ENCODE measurements at places on chromosomes 2 and 18. TPM values are rescaled to one million over a fixed set of nuclear protein-coding genes. Genes with fewer than 3 reads are reported as not detected.

- H3K36me3 ChIP-seq = no peaks in the 10 kb centered on the region
- H3K27ac ChIP-seq = no peak overlapping the region
- H3K27me3 ChIP-seq = peaks cover 4% of the 10 kb centered on the region
- peaks cover 3% of the 10 kb centered on the region for H3K4me1 ChIP-seq
These were observed 248.7 kb downstream of the RNF152 start for GRCh38 chr18:61643884-61644647.

DNA sequence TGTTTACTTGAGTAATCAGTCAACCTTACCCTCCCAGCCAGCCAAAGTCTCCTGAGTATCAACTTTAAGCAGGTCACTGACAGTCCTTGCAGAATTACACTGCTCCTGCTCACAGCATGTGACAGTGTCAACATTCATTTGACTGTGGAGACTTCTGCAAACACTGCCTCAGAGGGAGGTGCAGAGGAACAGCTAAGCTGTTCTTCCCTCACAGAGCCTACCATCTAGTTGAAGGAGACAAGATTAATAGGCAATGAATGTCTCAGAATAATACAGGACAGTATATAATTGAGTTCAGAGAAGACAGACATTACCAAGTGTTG lies 11.9 kb downstream of the SLC14A2 start:
- DNase-seq = no peak
- H3K27me3 ChIP-seq = peaks cover 12% of the 10 kb centered on the region
- H3K4me3 ChIP-seq = no peak overlapping the region
- no peak overlapping the region for H3K27ac ChIP-seq
- no peaks in the 10 kb centered on the region for H3K4me1 ChIP-seq

GRCh38 chr2:105032476-105032875 lies 5.4 kb upstream of the MRPS9 start:
- no peaks in the 10 kb centered on the region for H3K36me3 ChIP-seq
- H3K27ac ChIP-seq = no peak overlapping the region
- DNase-seq = no peak
- H3K27me3 ChIP-seq = peaks cover 3% of the 10 kb centered on the region

DNA sequence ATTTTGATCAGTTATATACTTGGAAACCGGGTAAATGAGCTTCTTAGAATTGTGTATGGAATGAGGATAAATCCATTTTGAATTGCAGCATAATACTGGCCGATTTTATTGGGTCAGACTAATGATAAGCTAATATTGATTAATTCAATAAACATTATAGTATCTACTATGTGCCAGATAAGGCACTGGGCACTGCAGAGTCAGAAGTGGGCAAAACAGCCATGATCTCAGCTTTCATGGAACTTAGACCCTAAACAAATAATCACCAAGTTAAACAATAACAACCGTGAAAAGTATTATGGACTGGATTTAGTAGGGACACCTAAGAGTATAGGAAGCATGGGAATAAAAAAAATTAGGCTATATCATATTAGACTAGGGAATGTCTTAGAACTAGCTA lies 297.0 kb upstream of the PKDCC start:
- DNase-seq = no peak
- no peaks in the 10 kb centered on the region for H3K4me1 ChIP-seq
- no peak overlapping the region for H3K4me3 ChIP-seq
- peaks cover 2% of the 10 kb centered on the region for H3K27me3 ChIP-seq
- no peaks in the 10 kb centered on the region for H3K36me3 ChIP-seq
- no peak overlapping the region for H3K27ac ChIP-seq

DNA sequence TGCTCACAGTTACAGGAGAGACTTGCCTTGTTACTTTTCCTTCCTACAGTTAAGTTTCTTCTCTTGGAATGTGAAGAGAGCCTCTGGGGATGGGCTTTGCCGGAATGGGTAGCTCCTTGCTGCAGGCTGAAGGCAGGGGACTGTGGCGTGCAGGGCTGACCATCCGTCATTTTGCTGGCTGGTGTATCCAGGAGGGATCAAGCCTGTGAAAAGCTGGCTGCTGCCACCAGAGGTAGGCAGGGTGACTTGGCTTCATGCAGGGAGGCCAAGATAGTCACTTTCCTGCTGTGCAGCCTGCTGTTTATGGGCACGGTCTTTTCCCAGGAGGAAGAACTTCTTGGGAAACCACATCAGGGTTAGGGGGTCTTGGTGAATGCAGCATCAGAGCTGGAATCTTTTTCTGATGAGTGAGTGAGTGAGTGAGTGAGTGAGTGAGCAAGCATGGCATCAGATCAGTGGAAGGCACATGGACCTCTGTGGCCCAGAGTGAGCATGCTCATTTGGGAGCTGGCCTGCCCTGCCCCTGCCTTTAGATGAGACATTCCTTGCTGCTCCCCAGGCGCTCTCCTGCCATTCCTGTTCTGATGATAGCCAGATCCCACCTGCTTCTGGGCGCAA lies 33.0 kb downstream of the FHOD3 start:
- no peaks in the 10 kb centered on the region for H3K36me3 ChIP-seq
- H3K4me1 ChIP-seq = no peaks in the 10 kb centered on the region
- no peak overlapping the region for H3K27ac ChIP-seq
- no peak overlapping the region for H3K4me3 ChIP-seq

DNA sequence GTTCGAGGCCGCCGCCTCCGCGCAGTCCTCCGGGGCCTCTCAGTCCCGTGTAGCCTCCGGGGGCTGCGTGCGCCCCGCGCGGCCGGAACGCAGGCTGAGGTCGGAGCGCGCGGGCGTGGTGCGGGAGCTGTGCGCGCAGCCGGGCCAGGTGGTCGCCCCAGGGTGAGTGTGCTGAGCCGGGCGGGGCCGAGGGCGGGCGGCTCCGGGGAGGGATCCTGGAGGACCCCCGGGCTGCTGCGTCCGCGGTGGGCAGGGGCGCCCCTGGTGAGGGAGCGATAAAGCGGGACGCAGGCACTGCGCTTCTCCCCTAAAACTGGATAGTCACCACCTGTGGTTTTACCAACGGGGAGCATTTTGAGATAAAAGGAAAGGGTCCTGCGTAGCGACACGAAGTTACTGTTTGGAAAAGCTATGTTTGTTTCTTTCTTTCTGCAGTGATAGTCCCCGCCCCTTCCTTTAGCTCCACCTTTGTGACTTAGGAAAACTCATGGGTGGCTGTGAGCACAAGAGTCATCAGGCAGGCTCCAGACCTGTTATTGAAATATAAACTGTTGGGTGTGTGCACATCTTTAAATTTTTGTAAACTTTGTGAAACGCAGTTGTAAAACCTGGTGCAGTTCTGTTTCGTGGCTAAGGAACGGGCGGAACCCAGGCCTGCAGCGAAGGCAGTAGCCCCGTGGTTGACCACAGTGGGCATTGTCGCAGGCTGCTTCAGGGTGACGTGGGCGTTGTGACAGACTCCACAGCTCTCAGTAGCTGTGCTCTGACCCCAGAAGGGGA lies 687 bp downstream of the CTDP1 start:
- H3K4me3 ChIP-seq = peak overlapping the region; percentile 82
- peaks cover 63% of the 10 kb centered on the region for H3K4me1 ChIP-seq
- H3K36me3 ChIP-seq = peaks cover 54% of the 10 kb centered on the region
- peak overlapping the region; percentile 89 for H3K27ac ChIP-seq
- no peaks in the 10 kb centered on the region for H3K27me3 ChIP-seq

- DNase-seq = no peak
- H3K27ac ChIP-seq = no peak overlapping the region
These were observed 93.9 kb upstream of the RAB12 start for GRCh38 chr18:8515142-8515865.

DNA sequence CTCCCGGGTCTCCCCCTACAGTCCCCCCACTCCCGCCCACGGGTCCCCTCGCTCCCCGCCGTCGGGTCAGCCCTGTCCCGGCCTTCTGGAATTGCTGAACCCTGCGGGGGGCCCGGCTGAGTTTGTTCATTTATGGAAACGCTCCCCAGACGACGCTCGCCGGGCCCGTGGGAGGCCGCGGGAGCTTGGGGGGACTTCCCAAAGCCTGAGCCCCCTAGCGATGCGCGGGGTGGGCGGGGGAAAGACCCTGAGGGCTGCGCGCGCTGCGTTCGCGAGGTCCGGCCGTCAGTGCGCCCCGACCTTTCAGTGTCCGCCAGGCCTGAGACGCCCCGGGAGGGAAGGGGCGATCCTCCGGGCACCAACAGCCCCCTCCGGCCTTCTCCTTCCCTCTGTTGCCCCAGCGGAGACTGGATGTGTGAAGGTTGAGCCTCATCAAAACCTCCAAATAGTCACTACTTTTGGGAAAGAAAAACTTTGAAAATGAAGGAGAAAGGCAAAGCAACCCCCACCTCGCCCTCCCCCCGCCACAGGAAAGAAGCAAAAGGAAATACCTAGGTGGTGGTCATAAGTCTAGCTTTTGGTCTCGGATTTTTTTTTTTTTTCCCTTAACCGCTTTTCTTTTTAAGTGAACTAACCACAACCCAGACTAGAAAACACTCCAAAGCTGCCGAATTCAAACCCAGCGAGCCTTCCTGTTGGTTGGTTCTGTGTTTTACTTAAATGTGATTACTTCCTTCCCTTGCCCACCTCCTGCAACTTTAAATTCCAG lies 509 bp upstream of the CYS1 start:
- H3K4me3 ChIP-seq = peak overlapping the region; percentile 64
- peaks cover 4% of the 10 kb centered on the region for H3K36me3 ChIP-seq

DNA sequence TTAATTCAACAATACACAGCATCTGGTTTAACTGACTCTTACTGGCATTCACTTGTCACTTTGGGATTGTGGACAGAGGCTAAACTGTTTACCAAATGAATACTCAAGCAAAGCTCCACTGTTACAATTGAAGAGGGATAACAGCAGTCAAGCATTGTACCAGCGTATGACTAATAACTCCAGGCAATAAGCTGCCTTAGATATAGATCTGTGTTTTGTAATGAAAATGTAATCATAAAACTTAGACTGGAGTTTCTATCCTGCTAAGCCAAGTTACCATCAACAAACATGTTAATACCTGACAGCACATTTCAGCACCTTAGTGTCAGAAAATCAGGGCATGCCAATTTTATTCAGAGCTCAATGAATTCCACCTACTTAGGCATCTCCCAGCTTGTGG lies 889.5 kb downstream of the EPHA4 start:
- H3K4me3 ChIP-seq = no peak overlapping the region
- no peaks in the 10 kb centered on the region for H3K4me1 ChIP-seq
- H3K27me3 ChIP-seq = peaks cover 4% of the 10 kb centered on the region
- no peak overlapping the region for H3K27ac ChIP-seq
- DNase-seq = no peak
- no peaks in the 10 kb centered on the region for H3K36me3 ChIP-seq

DNA sequence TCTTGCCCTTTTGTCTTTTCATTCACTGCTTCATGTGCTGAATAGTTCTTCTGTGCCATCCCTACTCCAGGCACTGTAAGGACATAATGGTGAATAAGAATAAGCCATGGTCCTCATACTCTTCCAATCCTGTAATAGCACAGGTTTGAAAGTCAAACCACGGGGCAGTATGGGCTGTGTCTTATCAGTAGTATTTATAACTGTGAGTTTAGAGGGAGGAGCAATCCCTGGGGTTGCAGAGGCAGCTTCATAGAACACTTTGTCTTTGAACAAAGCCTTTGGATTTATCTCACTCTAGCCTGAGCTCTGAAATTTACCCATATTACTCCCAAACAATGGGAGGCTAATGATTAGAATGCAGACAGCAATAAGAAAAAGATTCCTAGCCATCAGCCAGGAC lies 30.2 kb upstream of the ALK start:
- H3K27ac ChIP-seq = no peak overlapping the region
- DNase-seq = no peak
- H3K4me3 ChIP-seq = no peak overlapping the region
- H3K27me3 ChIP-seq = peaks cover 20% of the 10 kb centered on the region
- H3K4me1 ChIP-seq = no peaks in the 10 kb centered on the region

GRCh38 chr2:177900082-177900481 lies 172.5 kb downstream of the PDE11A start:
- no peak overlapping the region for H3K4me3 ChIP-seq
- no peaks in the 10 kb centered on the region for H3K4me1 ChIP-seq
- H3K27me3 ChIP-seq = peaks cover 6% of the 10 kb centered on the region
- no peaks in the 10 kb centered on the region for H3K36me3 ChIP-seq

LOXHD1 gene
- not detected for total RNA-seq

BCL11A gene
- not detected for total RNA-seq

ASPRV1 gene
- total RNA-seq = 0.98 TPM

SLC9A2 gene
- not detected for total RNA-seq

SLC40A1 gene
- total RNA-seq = 4.4 TPM

TWIST2 gene
- not detected for total RNA-seq

CDKL4 gene
- total RNA-seq = not detected
